RCC 7860 (cell line): ENCODE measurements at places on chromosomes 1 and 21.

DNA sequence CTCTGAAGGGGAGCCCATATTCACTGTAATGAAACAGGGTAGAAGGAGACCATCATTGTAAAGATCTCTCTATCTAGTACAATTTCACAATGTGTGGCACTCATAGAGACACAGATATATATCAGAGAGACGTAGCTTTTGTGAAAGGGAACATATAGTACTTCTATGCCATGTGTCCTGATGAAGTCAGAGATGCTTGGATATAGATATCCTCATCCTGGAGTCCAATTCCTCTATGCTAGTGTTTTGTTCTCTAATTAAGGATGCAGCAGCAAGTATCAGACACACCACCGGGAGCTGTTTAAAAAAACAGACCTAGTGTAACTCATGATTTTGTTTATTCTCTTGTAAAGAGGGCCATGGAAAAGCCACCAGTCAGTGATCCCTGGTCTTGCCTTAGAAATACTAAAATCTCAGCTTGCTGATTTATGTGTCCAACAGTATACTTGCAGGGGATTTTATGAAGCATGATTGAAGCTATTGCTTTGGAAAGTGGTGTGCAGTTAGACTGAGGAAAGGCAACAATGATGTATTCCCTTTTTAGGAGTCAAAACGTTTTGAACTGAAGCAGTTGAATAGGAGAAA, 2.5 kb downstream of the NCAM2 start:
- DNase-seq = no peak

DNA sequence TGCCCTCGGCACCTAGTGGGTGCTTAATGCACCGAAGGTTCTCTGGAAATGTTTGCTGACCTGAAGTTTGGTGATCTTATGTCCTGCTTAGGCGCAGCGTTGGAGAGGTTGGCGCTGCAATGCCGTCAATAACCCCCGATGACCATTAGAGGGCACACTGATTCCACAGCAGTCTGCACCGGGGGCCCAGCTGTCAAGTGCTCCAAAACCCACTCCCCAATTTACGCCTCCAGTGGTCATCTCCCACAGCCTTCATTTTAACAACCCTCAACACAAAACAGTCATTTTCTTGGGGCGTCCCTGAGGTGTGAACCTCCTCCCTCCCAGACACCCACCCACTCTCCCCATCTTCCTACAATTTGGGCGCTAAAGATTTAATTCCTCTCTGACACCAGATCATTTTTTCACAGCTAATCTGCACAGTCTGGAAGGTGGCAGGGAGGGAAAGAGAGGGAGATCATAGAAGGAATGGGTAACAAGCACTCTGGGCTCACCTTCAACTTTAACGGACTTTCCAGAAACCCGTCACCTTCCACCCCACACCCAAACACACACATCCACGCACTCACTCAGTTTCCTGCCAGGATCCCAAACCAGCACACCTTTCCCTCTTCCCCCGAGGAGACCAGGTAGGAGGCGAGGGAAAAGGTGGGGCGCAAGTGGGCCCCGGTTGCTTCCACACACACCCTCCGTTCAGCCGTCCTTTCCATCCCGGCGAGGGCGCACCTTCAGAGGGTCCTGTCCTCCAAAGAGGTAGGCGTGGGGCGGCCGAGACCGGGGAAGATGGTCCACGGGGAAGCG, 570 bp upstream of the NPR1 start:
- DNase-seq = peak; percentile 16

DNA sequence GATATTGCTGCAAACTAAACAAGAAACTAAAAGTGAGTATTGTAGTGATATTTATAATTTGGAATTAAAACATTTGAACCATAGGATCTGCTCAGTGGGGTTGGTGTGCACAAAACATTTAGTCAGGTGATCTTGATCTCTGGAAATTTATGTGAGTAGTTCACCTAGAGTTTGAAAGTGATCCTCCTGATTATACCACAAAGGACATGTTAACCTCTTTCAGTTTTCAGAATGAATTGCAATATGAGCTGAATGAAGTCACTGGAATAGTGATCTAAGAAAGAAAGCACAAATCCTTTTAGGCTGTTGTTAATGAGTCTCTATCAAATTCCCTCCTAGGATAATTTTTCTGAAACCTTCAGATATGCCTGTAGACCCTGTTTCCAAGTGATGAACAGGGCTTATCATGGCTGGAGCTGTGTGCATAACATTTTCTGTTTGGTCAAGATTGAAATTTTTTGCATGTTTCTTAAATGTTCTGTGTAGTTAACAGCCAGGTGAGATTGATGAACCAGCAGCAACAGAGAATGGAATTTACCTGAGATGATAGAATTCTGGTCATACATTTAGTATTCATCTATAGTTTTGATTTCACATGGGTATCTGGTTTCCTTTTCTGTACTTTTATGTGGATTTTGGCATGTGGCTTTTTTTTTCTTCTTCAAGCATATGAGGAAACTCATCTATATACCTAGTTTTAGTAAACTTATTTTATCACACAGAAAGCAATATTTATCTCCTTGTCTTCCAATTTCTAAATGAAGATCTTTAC, 25.5 kb downstream of the CDC14A start:
- DNase-seq = no peak

- no peak for DNase-seq
Observed at GRCh38 chr1:89527750-89528381, 3.2 kb downstream of the LRRC8B start.

GRCh38 chr1:245051349-245052221, 103.2 kb upstream of the KIF26B start:
- no peak for DNase-seq

- DNase-seq = no peak
Observed at GRCh38 chr1:4344065-4344732, 310.2 kb upstream of the AJAP1 start.

GRCh38 chr1:85058311-85058710, 10.0 kb upstream of the MCOLN3 start:
- no peak for DNase-seq

GRCh38 chr1:238279694-238280380, 389.1 kb upstream of the ZP4 start:
- no peak for DNase-seq
